Endothelial cell of umbilical vein (primary cell): ENCODE measurements at places on chromosomes 12 and 14. TPM values are rescaled to one million over a fixed set of nuclear protein-coding genes. Genes with fewer than 3 reads are reported as not detected.

KRT86 gene
- total RNA-seq = not detected in 2 replicates

DNAJC22 gene
- total RNA-seq = 1.1 and 1.3 TPM in 2 replicates

C12orf42 gene
- total RNA-seq = not detected in 2 replicates

DNA sequence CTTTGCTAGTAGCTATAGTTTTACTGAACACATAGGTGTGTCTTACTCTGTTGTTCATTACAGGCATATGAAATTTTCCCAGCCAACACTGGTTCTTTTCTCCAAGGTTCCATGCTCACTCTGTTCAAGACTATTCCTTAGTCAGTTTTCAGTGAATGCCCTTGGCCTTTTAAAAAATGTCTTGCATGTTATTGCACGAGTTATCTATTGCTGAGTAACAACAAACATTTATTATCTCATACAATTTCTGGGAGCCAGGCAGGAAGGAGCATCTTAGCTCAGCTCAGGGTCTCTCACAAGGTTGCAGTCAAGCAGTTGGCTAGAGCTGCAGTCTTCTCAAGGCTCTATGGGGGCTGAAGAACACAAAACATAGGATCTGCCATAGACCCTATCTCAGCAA lies 223.5 kb downstream of the BTG1 start:
- DNase-seq = no peak

DNA sequence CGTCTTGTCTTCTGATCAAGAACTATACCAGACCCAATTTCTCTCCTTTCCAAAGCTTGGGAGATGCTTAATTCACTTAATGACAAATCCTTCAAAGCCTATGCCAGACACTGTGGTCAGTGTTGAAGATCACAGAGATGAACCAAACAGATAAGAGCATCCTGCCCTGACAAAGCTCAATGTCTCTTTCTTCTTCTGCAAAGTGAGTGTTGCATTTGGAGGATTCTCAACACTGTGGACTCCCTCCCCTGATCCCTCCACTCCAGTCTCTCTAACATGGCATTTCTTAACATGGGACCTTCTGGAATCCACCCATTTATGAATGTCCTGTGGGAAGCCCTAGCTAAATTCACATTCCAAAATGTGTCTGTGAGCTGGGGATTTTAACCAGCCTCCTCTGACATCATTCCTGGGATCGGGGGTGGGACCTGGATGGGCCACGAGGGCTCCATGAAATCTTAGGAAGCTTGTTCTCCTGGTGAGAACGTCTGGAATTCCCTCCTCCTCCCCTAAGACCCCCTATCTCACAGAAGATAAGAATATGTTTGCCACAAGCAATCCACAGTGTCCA lies 20.3 kb downstream of the SYNE3 start:
- peak; percentile 10 for DNase-seq

- peak; percentile 16 for DNase-seq
Observed at GRCh38 chr12:116916714-116917114, 6.0 kb downstream of the FBXW8 start.

- DNase-seq = no peak
Observed at GRCh38 chr14:100748403-100748802, 21.7 kb downstream of the DLK1 start.

DNA sequence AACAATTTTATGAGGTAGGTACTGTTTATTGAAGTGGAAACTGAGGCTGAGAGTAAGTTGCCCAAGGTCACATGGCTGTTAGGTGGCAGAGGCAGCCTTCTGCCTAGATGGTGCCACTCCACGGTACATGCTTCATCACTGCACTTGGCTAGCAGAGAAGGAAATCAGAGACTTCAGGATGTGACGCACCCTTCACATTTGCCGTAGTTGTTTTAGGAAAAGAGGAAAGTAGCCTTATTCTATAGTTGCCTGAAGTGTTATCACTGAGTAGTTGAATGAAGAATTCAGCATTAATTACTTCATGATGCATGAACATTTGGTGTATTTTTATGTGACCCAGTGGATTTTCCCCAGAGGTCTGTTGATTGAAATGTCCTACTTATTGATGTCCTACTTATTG lies 55.7 kb downstream of the ERC1 start:
- peak; percentile 83 for DNase-seq

GRCh38 chr12:71392521-71393145 lies 47.0 kb upstream of the LGR5 start:
- DNase-seq = peak; percentile 76

- peak; percentile 97 for DNase-seq
Observed at GRCh38 chr12:21657326-21658077, at the start of gene LDHB. Gene LDHB (minus strand): TSS chr12:21657842. CDS start chr12:21654671, 3,171 bp downstream.

GRCh38 chr12:132514838-132515237 lies 24.9 kb downstream of the FBRSL1 start:
- DNase-seq = no peak

- no peak for DNase-seq
Observed at GRCh38 chr12:130615861-130616345, 100.2 kb downstream of the RIMBP2 start.

- no peak for DNase-seq
Observed at GRCh38 chr12:132309596-132310086, 19.7 kb downstream of the GALNT9 start.

- DNase-seq = no peak
Observed at GRCh38 chr14:88748288-88748687, 44.5 kb downstream of the EML5 start.

DNA sequence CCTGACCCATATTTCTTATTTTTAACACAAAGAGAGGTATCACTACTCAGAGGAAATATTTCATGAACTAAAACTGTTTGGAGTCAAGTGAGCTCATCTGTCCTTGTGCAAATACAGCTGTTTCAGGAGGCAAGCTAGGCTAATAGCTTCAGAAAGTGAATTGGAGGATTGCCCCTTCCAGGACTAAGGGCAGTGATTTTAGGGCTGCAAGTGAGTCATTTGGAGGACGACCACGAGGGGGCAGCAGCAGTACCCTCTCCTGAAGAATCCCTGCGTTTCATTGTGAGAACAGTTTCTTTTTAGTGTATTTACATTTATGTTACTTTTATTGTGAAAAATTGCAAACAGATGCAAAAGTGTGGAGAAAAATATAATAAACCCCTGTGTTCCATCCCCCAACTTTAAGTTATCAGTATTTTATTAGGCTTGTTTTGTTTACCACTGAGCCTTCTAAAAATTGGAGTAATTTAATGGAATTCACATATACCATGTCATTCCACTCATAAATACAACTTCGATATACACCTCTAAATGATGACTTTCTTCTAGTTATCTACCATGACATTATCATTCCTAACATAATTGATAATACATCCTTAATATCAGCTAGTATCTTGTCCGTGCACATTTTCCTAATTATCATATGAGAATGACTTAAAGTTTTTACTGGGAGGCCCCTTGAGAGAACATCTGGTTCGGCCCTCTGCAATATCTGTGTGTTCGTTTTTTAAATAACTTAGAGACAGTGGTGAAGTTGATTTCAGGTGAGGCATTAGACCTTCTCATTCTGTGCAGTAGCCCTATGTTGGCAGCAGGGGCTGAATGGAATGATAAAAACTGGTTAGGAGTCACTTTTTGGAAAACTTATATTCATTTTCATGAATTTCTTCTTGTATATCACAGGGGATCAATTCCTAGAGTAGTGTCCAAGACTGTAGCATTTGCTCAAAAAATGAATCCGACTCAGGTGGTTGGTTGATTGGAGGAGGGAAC lies 13.7 kb downstream of the FOXJ2 start:
- peak; percentile 81 for DNase-seq

DNA sequence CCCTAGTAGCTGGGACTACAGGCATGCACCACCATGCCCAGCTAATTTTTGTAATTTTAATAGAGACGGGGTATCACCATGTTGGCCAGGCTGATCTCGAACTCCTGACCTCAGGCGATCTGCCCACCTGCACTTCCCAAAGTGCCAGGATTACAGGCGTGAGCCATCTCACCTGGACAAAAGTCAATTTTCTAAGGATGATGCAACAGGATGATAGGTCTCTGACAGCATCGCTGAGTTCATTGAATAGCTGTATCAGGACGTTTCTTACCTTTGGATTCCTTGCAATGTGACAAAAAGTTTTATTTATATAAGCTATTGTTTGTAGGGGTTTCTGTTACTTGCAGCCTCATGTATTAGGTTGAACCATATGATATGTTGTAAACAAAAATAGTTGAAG lies 55.5 kb upstream of the PCED1B start:
- DNase-seq = no peak

GRCh38 chr14:92012121-92012748 lies 27.6 kb downstream of the TRIP11 start:
- DNase-seq = no peak
